Left kidney (tissue), 8 donors: ENCODE measurements at places on chromosomes 5 and 9.

DNA sequence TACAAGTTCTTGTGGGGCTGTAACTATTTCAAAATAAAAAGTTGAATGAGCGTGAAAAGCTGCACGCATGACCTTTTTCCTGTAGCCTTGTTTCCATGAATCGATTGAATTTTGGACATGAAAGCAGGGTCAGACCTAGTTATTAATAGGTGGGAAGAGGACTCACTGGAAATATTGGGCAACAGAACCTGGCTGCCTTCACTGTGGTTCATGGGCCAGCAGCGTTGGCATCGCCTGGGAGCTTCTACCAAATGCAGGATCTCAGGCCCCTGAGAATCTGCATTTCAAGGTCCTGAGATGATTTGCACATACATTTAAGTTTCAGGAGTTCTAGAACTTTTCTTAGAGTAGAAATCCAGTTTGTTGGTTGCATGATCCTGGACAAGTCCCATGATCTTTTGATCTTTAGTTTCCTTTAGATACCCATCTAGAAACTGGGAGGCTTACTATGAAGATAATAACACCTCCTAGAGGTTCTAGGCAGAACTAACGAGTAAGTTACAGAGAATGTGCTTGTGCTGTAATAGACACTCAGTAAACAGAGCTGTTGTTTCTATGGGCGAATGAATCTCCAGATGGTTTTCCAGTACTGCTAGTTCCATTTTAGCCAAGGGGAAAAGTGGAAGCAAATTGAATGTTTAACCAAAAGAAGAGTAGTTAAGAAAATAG, 12.4 kb downstream of the ANKRD33B start:
- no peak for DNase-seq

- DNase-seq: no peak
Measured at GRCh38 chr5:156031181-156031580, 295.8 kb upstream of the SGCD start.

- DNase-seq: no peak
Measured at GRCh38 chr5:180522330-180522729, 28.2 kb downstream of the CNOT6 start.

DNA sequence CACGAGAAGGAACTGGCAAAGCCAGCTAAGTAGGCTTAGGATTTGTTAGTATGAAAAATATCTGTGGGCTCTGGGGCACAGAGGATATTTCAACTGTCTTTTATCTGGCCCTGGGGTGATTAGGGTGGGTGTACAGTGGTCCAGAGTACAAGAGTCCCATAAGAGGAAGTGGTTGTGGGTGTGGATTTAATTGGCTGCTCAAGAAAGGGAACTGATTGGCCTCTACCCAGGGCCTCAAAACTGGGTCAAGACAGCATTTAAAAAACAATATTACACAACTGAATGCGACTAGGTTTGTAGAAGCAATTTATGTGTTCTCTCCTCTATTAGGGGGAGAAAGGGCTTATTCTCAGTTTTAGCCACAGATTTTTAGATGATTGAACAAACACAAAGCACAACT, 1353.4 kb upstream of the WWC1 start:
- DNase-seq: no peak

- DNase-seq: no peak
Measured at GRCh38 chr9:71295928-71296327, 174.5 kb upstream of the TRPM3 start.

DNA sequence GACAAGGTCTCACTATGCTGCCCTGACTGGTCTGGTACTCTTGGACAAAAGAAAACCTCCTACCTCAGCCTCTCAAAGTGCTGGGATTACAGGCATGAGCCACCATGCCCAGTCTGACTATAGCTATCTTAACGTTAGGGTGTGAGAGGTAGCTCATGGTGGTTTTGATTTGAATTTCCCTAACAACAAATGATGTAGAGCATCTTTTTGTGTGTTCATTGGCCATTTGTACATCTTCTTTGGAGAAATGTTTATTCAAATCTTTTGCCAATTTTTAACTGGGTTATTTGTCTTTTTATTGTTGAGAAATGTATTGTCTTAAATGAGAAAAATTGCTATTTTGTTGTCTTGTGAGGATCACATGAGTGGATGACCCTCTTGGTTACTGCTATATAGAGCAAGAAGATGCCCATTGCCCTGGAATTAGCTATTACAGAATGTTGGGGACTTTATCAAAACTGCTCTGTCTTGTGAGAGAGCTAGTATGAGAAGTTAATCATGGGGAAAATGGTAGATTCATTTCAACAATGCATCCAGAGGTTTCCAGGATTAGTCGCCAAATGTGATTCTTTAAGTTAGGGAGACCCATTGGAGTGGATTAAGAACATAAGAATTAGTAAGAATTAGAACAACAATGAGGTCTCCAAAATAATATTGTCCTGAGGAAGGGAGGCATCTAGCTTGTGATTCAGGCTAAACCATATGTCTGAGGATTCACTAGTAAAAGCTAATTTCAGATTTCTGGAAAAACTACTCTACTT, 124.3 kb upstream of the MOCS2 start:
- DNase-seq: no peak

GRCh38 chr9:97773091-97773490, 76.0 kb upstream of the XPA start:
- no peak for DNase-seq

DNA sequence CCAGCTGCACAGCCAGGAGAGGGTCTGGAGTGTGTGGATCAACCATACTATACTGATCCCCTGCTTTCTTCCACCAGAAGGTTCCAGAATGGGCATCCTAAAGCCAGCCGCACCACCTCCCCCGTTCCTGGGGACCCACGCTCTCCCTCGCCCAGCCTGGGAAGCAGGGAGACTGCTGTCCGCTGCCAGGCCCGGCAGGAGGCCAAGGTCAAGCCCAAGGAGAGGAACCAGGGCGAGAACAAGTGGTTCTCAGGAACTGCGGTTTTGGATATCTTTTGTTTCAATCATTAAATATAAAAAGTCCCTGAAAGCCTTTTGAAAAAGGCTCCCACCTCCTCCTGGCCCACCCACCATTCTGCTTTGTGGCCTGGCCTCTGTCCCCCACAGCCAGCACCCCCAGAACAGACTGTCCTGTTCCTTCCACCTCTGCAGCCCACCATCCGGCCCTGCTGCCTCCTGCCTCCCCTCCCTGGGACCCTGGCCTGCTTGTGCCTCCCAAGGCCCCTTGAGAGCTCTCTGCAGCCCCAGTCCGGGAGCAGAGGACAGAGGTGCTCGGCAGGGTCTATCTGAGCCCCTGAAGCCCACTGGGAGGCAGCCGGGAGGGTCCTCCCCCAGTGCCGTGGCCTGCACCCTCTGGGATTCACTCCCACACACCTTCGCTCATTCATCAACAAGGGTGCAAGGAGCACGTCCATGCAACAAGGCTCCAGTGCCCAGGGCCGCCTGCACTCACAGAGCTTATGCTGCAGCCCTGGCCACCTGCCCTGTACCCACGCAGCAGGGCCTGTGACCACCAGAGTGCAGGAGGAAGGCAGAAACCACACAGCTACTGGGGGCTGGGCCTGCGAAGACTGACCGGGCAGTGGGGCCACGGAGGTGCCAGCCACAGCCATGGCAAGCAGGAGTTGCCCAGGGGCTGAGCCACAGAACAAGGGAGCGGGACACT, 614 bp upstream of the LCN6 start:
- DNase-seq: no peak

DNA sequence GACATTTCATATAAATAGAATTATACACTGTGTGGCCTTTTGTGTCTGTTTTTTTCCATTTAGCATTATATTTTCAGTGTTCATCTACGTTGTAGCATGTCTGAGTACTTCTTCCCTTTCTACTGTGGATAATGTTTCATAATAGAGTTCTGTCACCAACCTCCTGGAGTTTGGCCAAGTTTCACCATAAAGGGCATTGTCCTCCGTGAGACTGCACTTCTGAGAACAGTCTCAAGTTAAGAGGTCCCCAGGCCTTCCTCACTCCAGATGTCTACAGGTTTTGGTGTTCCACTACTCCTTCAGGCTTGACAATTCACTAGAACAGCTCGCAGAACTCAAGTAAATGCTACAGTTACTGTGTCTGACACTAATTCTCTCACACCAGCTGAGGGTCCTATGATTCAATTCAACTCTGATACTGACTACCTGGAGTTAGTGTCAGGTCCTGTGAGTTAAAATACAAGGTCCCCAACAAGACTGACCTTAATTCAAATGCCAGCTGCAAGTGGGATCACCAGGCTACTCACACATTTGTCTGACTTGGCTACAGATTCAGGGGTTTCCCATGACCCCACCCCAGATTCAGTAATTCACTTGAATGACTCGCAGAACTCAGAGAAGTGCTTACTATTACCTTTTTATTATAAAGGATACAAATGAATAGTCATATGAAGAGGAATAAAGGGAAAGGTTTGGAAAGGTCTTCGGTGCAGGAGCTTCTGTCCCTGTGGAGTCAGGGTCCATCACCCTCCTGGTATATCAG, 31.1 kb downstream of the SLC35A4 start:
- no peak for DNase-seq

- DNase-seq: no peak
Measured at GRCh38 chr5:93349613-93350012, 231.4 kb downstream of the NR2F1-AS1 start.

DNA sequence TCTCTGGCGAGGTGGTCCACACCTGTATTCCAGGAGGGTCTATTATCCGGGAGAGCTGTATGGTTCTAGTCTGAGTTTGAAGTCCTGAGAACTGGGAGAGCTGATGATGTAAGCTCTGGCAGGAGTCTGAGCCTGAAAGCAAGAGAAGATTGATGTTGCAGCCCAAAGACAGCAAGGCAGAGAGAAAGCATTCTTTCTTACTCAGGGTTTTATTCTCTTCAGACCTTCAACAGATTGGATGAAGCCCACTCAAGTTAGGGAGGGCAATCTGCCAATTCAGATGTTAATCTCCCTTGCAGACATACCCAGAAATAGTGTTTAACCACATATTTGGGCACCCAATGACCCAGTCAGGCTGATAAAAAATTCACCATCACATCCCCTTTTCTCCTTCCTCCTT, 159.1 kb downstream of the CCDC171 start:
- no peak for DNase-seq

- DNase-seq: no peak
Measured at GRCh38 chr9:97938081-97938644, at the start of gene HEMGN. HEMGN (minus strand) TSS chr9:97938172; CDS start chr9:97938136, 36 bp downstream.

- no peak for DNase-seq
Measured at GRCh38 chr5:177382423-177383029, 1.7 kb upstream of the SLC34A1 start.

GRCh38 chr9:132729235-132729890, 59.1 kb downstream of the GTF3C4 start:
- no peak for DNase-seq

DNA sequence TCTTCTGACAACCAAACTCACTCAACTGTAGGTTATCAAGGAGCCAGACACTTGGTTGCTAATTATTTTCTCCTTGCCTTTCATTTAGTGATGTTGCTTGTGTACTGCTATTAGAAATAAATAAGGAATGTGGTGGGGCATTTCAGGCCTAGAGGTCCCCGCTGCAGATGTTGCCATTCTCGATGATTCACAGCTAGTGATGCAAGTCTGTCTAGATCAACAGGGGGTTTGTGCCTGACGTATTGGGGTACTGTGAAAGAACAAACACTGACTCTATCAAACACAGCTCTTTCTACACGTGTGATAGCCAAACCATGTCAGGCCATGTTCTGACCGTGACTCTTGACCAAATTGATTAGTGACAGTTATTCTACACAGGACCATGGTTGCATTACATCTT, 144.7 kb downstream of the OSTF1 start:
- no peak for DNase-seq

- DNase-seq: no peak
Measured at GRCh38 chr5:71475788-71476384, 20.4 kb downstream of the BDP1 start.

DNA sequence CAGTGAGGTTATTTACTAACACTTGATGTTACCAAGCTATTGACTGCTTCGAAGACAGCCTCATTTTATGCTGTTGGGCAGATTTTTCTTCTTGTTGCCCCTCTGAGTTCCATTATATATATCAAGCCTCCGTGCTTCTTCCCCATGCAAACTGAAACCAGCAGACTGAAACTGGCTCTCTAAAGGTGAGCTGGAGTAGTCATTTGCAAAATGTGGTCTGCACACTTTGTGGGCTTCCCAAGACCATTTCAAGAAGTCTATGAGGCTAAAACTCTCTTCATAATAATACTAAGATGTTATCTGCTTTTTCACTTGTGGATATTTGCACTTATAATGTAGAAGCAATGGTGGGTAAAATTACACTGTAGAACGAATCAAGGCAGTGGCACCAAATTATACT, 13.9 kb downstream of the SLC36A1 start:
- no peak for DNase-seq

DNA sequence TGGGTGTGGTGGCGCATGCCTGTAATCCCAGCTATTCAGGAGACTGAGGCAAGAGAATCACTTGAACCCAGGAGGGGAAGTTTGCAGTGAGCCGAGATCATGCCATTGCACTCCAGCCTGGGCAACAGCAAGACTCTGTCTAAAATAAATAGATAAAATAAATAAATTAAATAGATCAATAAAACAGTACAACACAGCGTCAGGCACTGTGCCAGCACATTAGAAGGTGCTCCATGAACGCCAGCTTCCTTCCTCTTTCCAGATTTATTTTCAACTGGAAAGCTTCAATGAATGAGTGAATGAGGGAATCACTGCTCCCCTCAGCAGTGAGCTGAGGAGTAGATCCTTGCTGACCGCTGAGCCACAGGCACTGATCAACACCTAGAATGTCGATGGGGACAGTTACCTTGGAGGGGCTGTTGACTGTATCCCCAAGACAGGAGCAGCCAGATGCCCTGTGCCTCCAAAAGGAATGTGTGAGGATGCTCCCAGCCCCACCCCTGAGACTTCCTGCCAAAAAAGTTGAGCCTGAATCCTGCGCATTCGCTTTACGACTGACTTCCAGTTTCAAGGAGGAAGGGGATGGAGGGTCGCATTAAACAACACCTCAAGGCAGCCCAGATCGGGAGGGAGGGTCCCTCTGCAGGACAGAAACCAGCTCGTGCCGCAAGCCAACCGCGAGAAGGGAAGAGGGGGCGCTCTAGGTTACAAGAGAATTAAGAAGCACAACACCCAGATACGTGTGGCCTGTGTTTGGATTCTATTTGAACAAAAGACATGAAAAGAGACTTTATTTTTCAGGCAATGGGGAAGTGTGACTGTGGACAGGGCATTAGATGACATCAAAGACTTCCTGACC, 54.0 kb upstream of the CNOT6 start:
- no peak for DNase-seq

DNA sequence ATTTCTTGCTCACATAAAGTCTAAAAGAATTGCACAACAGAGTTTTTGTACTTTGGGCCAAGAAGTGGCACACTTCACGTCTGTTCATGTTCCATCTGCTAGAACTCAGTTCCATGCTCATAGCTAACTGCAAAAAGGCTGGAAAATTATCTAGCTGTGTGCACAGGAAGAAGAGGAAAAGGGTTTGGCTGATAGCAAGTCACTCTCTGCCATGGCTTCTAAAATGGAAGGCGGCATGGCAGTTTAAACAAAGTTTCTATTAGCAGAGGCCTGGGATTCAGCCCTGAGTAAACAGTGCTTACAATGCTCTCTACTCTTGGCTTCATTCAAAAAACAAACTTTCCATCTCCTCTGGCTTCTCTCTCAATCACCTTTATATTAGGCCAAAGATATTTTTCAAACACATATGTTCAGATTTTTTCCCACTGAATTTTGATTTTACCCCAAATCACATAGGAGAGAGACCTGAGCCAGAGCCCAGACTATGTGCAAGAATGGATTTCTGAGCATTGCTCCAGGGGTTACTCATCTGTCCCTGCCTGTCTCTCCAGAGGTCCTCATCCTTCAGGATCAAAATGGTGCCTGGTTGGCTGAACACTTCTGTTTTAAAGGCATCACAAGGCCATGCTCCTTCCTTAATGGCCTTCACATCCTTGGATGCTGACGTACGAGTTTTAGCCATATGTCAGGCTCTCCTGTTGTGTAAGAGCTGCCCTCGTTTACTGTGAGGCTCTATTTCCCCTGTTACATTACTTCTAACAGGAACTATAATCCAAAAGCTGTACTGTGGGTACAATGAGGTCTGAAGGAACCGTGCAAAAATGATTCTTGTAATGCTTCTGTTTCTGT, 226.6 kb downstream of the SAXO1 start:
- no peak for DNase-seq
